ENCODE measurements at places on chromosomes 2 and 18. TPM values are rescaled to one million over a fixed set of nuclear protein-coding genes. Genes with fewer than 3 reads are reported as not detected.

- no peak for DNase-seq
These were observed 50.3 kb downstream of the SH2D6 start for GRCh38 chr2:85468704-85469349.

GRCh38 chr18:63887424-63887823 is at the start of gene SERPINB2:
TSS of gene SERPINB2 (plus strand) at chr18:63887705. CDS start at chr18:63891445, 3,740 bp downstream.
- DNase-seq = no peak

LBX2 gene
- polyA plus RNA-seq = 0.15 TPM

DNA sequence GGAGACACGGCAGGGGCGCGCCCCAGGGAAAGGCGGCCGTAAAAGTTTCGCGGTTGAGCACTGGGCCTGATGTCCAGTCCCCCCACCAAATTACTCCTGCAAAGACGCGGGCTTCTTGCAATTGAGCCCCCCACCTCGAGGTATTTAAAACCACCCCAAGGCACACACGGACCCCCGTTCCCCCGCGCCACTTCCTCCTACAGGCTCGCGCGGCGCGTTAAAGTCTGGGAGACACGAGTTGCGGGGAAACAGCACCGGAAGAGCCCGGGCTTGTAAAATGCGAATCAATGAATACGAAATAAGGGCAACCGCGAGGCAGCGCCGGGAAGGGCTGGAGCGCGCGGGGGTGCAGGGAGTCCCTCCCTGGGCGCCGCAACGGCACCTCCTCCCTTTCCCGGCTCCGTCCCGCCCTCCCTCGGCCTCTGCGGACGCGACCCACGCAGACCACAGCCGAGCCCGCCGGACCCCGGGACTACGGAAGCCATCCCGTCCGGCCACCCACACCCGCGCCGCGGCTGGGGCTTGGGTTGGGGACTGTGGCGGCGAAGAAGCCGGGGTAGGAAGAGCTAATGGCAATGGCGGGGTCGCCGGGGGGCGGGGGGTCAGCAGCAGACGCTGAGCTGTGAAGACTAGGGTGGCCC is 918 bp upstream of the NETO1 start:
- DNase-seq = no peak

DNA sequence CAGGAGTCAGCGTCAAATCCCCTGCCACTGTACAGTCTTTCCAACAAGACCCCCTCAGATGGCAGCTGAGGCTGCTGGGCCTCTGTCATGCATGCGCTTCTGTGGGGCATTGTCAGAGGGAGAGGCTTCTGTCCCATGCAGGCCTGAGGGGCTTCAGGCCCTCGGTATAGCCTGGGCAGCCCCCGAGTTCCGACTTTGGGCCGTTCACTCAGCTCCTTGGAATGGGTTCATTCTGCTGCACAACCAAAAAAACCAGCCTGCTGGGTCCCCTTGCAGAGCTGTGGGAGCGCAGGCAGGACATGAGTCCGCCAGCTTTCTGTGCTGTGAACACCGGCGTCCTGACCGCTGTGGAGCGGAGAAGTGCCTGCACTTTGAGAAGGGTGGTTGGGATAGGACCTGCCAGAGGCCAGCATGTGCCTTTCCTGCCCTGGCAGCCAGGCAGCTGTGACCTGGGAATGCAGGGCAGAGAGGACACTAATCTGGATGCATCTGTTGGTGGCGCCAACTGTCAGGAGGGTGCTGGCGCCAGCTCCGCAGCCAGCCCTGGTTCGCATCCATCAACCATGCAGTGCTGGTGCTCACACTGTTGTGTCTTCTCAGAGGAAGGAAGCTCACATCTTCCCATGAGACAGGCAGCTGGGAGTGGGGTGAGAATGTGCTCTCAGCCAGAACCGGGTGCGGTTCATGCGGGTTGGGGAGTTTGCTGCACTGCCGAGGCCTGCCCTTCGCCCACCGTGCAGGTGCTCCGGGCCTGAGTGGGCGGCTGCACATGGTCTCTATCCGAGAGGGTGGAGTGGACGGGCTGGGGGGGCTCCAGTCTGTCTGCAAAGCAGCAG is 14.3 kb downstream of the ARHGEF4 start:
- DNase-seq = no peak

DNA sequence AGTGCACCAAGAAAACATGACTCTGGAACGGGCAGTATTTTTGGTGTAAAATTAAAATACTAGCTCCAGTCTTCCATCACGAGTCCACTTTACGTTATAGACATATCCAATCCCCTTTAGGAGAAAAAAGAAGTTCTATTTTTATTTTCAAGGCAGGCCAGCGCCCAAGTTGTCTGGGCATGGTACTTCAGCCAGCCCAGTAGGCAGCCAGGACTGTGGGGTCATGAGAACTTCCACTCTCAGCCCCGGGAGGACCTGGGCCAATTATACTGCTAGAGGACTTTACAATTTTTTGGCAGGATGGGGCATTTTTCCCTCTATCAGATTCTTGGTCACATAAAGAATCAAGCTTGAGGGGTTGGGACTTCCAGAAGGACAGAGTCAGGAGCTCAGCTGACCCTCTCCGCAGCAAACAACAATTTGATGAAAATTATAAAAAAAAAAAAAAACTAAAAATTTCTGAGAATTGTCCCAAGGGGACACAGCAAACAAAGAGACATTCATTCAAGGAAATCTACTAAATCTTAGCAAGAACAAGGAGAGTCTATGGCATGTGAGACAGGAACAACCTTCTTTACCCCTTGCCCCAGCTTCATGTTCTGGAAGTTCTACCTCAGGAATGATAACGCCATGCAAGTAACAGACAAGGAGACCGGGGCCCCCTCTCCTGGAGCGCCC is 37.3 kb upstream of the B3GNT2 start:
- no peak for DNase-seq

GRCh38 chr18:24791751-24792545 is 331.5 kb downstream of the HRH4 start:
- no peak for DNase-seq

DNA sequence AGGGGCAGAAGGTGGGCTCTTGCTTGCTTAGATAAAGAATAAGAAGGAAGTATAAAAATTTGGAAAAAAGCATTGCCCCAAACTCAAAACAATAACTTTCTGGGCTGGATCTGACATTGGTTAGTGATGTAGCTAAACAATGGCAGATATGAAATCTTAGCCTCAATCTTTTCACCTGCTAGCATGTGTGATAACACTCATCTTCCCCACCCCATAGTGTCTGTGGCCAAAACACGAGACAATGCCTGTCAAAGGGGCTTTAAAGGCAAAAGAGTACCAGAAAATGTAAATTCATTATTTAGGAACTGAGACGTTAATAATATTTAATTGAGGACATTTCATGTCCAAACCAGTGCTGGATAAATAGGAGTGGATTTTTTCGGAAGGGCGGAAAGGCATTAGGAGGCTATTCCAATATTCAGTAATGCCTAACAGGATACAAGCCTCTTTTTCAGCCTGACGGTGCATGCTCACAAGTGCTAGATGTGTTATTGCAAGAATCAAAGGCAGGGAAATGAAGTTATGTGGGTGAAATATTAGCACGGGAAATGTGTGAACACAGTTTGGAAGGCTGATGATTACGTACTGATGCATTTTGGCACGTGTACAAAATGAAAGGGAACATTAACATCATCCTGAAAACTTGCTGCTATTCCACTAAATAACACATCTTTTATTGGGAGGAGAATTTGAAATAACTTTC is 395.7 kb downstream of the GALR1 start:
- DNase-seq = no peak

ACAA2 gene
- polyA plus RNA-seq = 44.1 TPM

DNA sequence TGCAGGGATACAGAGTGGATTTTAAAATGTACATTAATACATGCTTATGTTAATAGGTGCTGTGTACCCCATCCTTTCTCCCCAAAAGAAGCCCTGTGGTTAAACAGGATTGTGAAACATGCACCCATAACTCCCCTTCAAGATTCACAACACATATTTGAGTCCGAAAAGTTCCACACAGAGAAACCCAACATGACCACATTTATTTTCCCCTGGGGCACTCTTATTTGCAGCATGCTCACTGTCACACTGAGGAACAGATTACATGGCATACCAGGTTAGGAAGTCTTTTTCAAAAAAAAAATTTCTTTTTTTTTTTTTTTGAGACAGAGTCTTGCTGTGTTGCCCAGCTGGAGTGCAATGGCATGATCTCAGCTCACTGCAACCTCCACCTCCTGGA is 67.7 kb upstream of the COL5A2 start:
- no peak for DNase-seq

GRCh38 chr18:78911751-78912283 is 67.8 kb upstream of the SALL3 start:
- DNase-seq = no peak

GRCh38 chr2:96403481-96403880 is 67.9 kb downstream of the NCAPH start:
- no peak for DNase-seq

- DNase-seq = no peak
These were observed 19.7 kb downstream of the EVA1A start for GRCh38 chr2:75540994-75541393.

GRCh38 chr18:76468345-76469304 is 26.4 kb downstream of the ZNF516 start:
- no peak for DNase-seq

DNA sequence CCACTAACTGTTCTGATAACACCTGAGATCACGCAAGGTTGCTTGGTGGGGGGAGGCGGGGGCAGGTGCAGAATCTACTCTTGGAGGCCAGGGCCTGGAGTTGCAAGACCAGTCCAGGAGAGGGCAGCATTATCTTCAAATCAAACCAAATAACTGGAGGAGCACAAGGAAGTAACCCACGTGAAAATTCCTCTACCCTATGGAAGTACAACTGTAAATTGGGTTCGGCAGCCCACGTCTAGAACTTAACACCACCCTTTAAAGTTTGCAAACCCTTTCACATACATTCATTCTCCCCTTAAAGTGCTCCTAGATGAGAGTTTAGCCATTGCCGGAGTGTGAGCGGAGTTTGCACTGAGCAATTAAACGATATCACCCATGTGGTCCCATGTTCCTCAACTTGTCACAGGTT is 19.6 kb upstream of the CXCR1 start:
- peak; percentile 62 for DNase-seq

CDK15 gene
- 3.7 TPM for polyA plus RNA-seq

DNA sequence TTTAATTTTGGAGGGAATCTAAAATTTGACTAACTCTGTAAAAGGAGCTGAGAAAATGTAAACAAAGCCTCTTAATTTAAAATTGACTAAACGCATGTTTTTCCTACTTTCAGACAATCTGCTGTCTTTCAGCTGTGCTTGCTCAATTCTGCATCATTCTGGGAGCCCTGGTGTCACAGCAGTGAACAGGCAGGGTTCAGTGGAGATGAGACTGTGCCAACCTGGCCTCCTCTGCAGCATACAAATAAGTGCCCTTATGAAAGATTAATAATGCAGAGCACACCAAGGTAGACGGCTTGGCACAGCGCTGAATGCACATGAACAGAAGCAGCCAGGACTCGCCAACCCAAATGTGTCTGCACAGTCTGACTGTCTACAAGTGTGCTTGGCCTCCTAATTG is 222.0 kb upstream of the CHAC2 start:
- DNase-seq = no peak

DNA sequence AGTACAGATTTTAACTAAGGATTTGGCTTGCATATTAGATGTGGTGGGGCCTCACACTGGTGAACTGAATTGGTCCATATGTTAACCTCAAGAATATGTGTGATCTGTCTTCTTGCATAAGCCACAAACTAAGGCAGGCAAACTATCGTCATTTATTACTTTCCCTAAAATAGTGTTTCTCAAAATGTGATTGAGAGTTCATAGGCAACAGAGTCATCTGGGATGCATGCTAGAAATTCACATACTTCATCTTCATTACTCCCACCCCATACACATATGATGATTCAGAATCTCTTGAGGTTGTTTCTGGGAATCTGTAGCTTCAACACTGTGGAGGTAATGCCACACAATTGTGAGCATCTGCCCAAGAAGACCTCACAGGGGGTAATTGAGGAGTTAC is 822.8 kb upstream of the CDH2 start:
- no peak for DNase-seq

RPL37A gene
- 6,365 TPM for polyA plus RNA-seq

DNA sequence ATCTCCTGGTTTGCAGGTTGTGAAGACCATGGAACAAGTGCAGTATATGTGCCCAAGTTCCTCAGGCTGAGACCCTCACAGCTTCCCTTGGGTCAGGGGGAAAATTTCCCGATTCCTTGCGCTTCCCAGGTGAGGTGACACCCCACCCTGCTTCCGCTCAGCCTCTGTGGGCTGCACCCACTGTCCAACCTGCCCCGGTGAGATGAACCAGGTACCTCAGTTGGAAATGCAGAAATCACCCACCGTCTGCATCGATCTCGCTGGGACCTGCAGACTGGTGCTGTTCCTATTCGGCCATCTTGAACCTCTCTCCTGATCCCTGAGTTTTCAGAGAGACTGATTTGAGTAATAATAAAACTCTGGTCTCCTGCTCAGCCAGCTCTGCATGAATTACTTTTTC is 30.6 kb downstream of the CHCHD5 start:
- no peak for DNase-seq

DNA sequence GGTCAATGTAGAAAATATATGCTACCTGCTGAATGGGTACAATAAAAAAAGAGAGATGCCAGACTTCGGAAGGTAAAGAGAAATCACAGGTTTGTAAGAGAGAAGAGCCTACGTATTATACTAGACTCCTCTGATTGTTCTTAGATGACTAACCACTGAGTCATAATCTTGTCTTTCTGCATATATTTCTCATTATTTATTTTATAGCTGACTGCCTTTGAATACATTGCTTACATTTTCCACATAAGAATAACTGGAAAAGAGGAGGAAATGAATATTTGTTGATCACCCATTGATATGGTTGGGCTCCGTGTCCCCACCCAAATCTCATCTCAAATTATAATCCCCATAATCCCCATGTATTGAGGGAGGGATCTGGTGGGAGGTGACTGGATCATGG is 90.3 kb upstream of the RAB27B start:
- no peak for DNase-seq

- DNase-seq = no peak
These were observed 68.9 kb upstream of the THOC1 start for GRCh38 chr18:336713-337112.

GRCh38 chr2:111134055-111134454 is 13.3 kb downstream of the BCL2L11 start:
- DNase-seq = no peak

SCYGR4 gene
- polyA plus RNA-seq = not detected

GRCh38 chr2:179669196-179669595 is 192.2 kb downstream of the ZNF385B start:
- no peak for DNase-seq

- no peak for DNase-seq
These were observed 50.3 kb upstream of the ZBTB7C start for GRCh38 chr18:48459465-48459864.

AMER3 gene
- polyA plus RNA-seq = not detected

DNA sequence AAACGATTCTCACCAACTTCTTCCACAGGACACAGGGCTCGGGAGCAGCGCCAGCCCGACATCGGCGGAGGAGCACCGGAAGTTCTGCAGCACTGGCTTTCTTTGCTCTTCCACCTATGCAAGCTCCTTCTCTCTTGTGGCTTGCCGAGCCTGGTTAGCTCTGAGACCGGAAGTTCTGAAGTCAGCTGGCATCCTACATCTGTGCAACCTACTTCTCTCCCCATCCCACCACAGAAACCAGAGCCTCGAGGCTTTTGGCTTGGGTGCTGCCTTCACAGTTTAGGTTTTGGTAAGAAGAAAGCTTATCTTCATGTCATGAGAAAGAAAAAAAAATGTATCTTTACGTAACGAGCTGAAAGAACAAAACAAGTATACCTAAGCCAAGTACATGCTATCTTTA is 111.7 kb downstream of the ANKRD44 start:
- DNase-seq = peak; percentile 61

- peak; percentile 6 for DNase-seq
These were observed 133.2 kb upstream of the ID2 start for GRCh38 chr2:8548619-8549150.

GRCh38 chr2:6921321-6921922 is 4.2 kb downstream of the RNF144A start:
- no peak for DNase-seq

GRCh38 chr18:45349467-45349866 is 265.8 kb upstream of the SLC14A2 start:
- no peak for DNase-seq
